HT1080 (cell line): ENCODE measurements at places on chromosomes 5 and 9.

GRCh38 chr9:27950382-27950781 lies 377.1 kb upstream of the C9orf72 start:
- DNase-seq = no peak

- DNase-seq = peak; percentile 97
These were observed 14.7 kb downstream of the DIAPH1 start for GRCh38 chr5:141603923-141604717.

DNA sequence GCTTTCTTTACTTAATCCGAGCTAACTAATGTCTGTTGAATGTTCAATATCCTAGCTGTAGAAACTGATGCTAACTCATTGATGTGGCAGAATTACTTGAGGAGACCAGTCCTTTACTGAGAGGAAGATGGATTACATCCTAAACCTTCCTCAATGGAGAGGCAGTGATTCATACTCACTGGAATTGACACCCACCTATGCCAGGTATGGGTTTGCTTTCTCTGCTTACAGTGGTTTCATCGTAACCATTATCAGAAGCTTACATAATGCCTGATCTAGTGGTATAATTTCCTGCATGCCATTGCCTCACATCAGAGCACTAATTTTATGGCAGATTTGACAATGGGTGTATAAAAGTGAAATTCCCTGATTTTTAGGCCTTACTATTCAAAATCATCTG lies 384.7 kb downstream of the ANXA1 start:
- DNase-seq = no peak

- peak; percentile 21 for DNase-seq
These were observed 441.1 kb downstream of the SEMA5A start for GRCh38 chr5:9104571-9105339.

- DNase-seq = no peak
These were observed 5.6 kb downstream of the MEGF9 start for GRCh38 chr9:120708526-120709224.

DNA sequence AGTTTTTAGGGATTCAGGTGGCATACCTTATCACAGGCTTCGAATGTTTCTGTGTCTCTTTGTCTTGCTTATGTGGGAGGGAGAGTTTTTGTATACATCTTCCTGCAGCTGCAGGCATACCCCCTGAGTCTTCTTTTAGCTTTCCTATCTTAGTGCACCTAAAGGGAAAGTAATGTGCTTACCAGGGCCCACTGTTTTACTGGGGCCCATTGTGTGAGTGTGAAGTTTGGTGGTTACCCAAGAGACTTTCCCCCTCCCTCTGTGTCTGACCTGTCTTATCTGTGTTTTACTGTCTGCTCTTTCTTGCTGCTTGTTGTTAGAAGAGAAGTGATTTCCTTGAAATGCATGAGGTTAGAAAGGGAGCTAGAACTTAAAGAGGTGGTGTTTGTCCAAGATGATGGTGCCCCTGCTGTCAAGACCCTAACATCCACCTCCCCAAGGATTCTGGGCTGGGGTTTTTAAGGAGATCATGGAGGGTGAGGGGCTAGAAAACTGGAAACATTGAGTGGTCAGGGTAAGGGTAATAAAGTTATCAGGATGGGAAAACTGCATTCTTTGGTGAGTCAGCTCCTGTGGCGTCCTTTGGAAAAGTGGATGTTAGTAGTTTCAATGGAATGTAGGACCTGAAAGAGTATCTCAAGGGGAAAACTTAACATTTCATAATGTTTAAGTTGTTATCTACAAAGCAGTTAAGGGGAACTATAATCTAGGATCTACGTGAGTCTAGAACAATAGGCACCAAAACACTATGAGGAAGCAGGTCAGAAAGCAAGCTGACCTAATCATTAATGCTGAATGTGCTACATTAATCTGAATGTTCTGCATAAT lies 583.5 kb upstream of the TUSC1 start:
- DNase-seq = peak; percentile 94

DNA sequence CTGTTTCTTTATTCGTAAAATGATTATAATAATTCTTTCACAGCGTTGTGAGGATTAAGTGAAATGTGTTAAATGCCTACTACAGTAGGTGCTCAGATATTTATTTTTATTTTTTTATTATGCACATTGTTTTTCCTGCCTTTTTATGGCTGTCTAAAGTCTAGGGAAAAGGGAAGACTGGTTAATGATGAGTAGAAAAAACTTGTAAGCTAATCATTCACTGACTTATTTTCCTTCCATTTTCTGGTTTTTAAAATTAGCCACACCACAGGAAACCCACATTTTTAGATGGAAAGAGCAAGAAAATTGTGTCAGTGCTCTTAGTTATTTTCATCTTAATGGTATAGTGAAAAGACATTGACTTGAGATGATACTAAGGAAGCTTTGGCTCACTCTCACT lies 3.9 kb upstream of the PCYOX1L start:
- no peak for DNase-seq

- no peak for DNase-seq
These were observed 24.2 kb downstream of the GALNT12 start for GRCh38 chr9:98831696-98832095.

DNA sequence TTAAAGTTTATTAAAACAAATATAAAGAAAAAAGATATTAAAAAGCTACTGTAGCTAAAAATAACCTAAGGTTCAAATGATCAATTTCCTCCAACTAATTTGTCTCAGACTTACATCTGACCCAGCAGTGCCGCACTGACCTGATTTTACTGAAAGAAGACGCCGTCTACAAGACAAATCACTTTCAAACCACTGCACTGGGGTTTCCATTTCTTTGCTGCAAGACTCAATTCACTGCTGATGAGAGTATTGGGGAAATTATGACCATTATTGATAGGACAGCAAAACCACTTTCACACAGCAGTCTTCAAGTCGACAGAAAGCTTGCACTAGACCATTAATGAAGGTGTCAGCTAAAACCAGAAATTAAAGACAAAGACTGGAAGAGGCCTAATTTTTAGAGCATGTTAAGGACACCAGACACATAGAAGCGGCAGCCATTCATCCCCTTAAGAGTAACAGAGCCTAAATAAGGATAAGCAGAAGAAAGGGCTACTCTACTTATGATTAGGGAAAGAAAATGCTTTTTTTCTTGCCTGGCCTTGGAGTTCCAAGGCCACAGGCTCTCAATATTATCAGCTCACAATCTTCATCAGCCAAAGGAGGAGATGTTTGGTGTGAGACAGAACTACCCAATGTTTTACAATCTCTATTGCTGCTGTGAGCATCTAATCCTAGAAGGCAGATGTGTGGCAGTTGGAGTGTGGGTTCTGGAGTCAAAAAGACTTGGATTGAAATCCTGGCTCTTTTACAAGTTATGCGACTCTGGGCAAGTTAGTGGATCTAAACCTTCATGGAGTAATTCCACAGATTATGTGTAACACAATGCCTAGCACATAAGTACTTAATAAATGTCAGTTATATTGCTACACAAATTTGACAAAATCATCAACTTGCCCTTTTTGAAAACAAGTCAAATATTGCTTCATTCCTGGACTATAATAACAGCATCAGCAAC lies 190.7 kb downstream of the MAPKAP1 start:
- no peak for DNase-seq

DNA sequence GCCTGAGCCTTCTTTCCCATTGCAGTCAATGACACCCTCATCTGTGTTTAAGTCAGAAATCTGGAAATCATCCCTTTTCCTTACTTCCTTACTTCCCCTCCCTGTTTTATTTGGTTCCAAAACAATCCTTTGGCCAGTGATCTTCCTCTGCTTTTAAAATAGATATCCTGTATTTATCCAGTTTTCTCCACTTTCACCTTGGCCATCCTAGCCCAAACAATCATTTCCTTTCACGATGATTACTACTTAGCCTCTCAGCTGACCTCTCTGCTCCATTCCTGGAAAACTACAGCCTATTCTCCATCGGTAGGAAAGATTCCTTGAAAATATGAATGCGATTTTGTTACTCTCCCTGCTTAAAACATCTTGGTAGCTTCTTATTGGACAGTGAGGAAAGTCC lies 565.4 kb downstream of the TLR4 start:
- DNase-seq = no peak

GRCh38 chr5:97937846-97938245 lies 754.8 kb upstream of the RIOK2 start:
- no peak for DNase-seq

GRCh38 chr5:133141746-133142145 lies 89.9 kb downstream of the HSPA4 start:
- DNase-seq = no peak

DNA sequence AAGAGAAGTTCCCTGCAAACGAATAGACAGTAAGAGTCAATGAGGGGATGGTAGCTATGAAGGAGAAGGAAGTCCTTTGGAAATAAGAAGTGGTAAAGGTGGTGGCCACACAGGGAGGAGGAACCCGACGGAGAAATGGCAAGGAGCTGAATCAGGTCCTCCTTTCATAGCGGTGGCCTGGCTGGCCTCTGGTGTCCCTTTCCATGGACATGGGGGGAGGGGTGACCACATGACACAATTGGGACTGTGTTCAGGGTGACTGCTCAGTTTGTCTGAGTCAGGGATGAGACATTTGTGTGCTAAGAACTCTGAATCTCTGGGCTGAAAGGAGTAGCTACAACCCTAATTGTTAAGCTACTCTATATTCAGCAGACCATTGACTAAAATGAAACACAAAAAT lies 28.7 kb upstream of the TIMD4 start:
- DNase-seq = peak; percentile 50
